Myometrial cell (primary cell): ENCODE measurements at places on chromosomes 3 and 15. TPM values are rescaled to one million over a fixed set of nuclear protein-coding genes. Genes with fewer than 3 reads are reported as not detected.

The NMNAT3 gene
- under 0.01 TPM in 1 of 2 replicates, not detected in the other for total RNA-seq

The C3orf49 gene
- total RNA-seq = not detected in 2 replicates

The TBCCD1 gene
- 8.4 and 9.0 TPM in 2 replicates for total RNA-seq

The FRMD5 gene
- 1.7 and 1.8 TPM in 2 replicates for total RNA-seq

The ISLR2 gene
- 0.18 TPM in 1 of 2 replicates, not detected in the other for total RNA-seq

The SIDT1 gene
- total RNA-seq = 0.35 TPM in 1 of 2 replicates, not detected in the other

The POPDC2 gene
- total RNA-seq = 0.35 TPM in 1 of 2 replicates, not detected in the other

The SELENOS gene
- total RNA-seq = 79.6 and 83.6 TPM in 2 replicates

The SKOR1 gene
- under 0.01 TPM in 1 of 2 replicates, not detected in the other for total RNA-seq

The STAC gene
- total RNA-seq = 0.18 and 1.2 TPM in 2 replicates

The FETUB gene
- total RNA-seq = not detected in 2 replicates

The GTPBP8 gene
- total RNA-seq = 41.8 and 46.3 TPM in 2 replicates

The UBL7 gene
- 102 and 103 TPM in 2 replicates for total RNA-seq

The CDAN1 gene
- 6.7 and 8.9 TPM in 2 replicates for total RNA-seq

The FANCD2 gene
- total RNA-seq = 32.1 and 39.2 TPM in 2 replicates

The SLC7A14 gene
- total RNA-seq = under 0.01 and 0.29 TPM in 2 replicates

The ANKRD34C gene
- total RNA-seq = not detected in 2 replicates

The GOLGA8J gene
- total RNA-seq = not detected in 2 replicates

The GREM1 gene
- 2.3 and 4.3 TPM in 2 replicates for total RNA-seq

The AQP9 gene
- total RNA-seq = not detected in 2 replicates

The GOLGA6A gene
- total RNA-seq = not detected in 2 replicates

The MED12L gene
- 0.29 and 0.35 TPM in 2 replicates for total RNA-seq

The TF gene
- not detected in 2 replicates for total RNA-seq

The TGM5 gene
- total RNA-seq = not detected in 2 replicates

The INSYN1 gene
- not detected in 2 replicates for total RNA-seq

The GOLGA8O gene
- total RNA-seq = 0.18 TPM in 1 of 2 replicates, not detected in the other

The SLC22A14 gene
- total RNA-seq = not detected in 2 replicates

The GOLGA8Q gene
- not detected in 2 replicates for total RNA-seq

The SPTSSB gene
- not detected in 2 replicates for total RNA-seq

The FANCD2OS gene
- total RNA-seq = not detected in 2 replicates

The FGD5 gene
- total RNA-seq = not detected in 2 replicates

The CA12 gene
- 39.9 and 45.0 TPM in 2 replicates for total RNA-seq

The RBPMS2 gene
- not detected in 2 replicates for total RNA-seq

The C3orf38 gene
- total RNA-seq = 14.1 and 18.3 TPM in 2 replicates

The ITPKA gene
- 37.2 and 50.7 TPM in 2 replicates for total RNA-seq

The FBXL22 gene
- 0.18 and 0.58 TPM in 2 replicates for total RNA-seq

The MYRIP gene
- not detected in 2 replicates for total RNA-seq

The ARRDC4 gene
- total RNA-seq = 13.3 and 15.4 TPM in 2 replicates

The KBTBD8 gene
- total RNA-seq = 0.35 and 4.3 TPM in 2 replicates

The GRAMD2A gene
- 0.18 TPM in 1 of 2 replicates, not detected in the other for total RNA-seq

The MASP1 gene
- 51.3 and 52.5 TPM in 2 replicates for total RNA-seq

The MYZAP gene
- 4.3 and 6.7 TPM in 2 replicates for total RNA-seq

The RTP1 gene
- total RNA-seq = not detected in 2 replicates

The CASR gene
- not detected in 2 replicates for total RNA-seq

The SENP8 gene
- total RNA-seq = 1.4 and 3.5 TPM in 2 replicates

The HEG1 gene
- total RNA-seq = 63.4 and 92.9 TPM in 2 replicates

The ITIH1 gene
- total RNA-seq = not detected in 2 replicates

The COL8A1 gene
- total RNA-seq = 114 and 122 TPM in 2 replicates

The ARPIN gene
- 6.1 and 9.7 TPM in 2 replicates for total RNA-seq

The CD200R1 gene
- not detected in 2 replicates for total RNA-seq

The TXNRD3 gene
- 10.4 and 11.7 TPM in 2 replicates for total RNA-seq

The PFN2 gene
- total RNA-seq = 200 and 229 TPM in 2 replicates

The SCN11A gene
- not detected in 2 replicates for total RNA-seq

The MKRN2OS gene
- not detected in 2 replicates for total RNA-seq

The AGTR1 gene
- not detected in 2 replicates for total RNA-seq
